ENCODE measurements at places on chromosomes 1 and 21.

GRCh38 chr1:244106837-244107493 lies 55.9 kb downstream of the ZBTB18 start:
- DNase-seq, result no peak

DNA sequence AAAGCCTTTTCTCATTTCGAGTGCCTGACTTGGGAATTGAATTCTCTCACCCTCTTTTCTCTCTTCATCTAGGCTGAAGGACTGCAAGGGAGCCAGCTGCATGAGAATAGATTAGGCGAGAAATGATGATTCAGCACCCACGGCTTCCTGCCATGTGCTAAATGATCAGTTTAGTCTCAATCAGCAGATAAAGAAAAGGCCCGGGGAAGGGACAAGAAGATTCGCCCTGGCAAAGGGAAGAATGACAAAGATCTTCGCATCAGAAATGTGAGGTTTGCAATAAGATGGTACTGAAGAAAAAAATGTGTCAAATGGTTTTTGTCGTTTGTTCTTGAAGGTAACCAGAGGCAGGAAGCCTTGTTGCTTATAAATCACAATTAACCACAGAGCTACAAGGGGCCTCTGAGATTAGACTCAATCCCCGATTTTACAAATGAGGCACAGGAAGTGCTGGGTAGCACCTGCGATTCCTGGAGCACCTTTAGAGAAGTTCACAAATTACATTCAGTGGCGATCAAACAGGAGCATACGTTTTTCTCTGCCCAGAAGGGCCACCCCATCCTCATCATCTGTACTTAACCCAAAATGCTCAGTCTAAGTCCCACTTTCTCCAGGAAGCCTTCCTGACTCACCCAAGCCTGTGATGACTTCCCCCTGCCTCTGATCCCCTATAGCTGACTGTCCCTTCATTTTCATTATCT lies 183.4 kb downstream of the ZNF281 start:
- peak; percentile 11 for DNase-seq

- DNase-seq, result peak; percentile 83
Measured at GRCh38 chr1:51296383-51297357, 33.7 kb downstream of the TTC39A start.

DNA sequence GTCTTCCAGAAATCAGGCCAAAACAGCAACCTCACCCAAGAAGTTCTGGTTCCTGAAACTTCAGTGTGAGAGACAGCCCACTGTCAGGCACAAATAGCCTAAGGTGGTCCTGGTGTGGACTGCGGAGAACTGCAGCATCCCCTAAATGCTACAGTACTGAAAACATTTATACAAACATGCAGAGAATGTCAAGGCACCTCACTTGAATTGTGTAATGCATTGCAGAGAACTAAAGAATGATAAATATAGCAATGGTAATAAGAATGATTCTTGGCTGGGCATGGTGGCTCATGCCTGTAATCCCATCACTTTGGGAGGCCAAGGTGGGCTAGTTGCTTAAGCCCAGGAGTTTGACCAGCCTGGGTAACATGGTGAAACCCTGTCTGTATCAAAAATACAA lies 138.6 kb downstream of the TIAM1 start:
- no peak for DNase-seq

- DNase-seq, result peak; percentile 55
Measured at GRCh38 chr21:38352536-38353219, 95.9 kb downstream of the KCNJ15 start.

GRCh38 chr1:159927849-159928431 lies 2.6 kb upstream of the TAGLN2 start:
- no peak for DNase-seq

DNA sequence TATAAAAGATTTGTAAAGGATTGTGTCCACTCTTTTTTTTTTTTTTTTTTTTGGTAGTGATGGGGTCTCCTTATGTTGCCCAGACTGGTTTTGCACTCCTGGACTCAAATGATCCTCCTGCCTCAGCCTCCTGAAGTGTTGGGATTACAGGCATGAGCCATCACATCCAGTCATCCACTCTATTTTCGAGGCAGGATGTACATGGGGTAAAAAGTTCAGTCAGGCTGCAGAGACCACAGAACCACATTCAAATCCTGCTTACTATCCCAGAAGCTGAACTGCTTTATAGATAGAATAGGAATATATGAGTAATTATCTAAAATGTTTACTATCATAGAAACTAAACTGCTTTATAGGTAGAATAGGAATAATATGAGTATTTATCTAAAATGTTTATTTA lies 26.0 kb upstream of the KCNK2 start:
- DNase-seq, result no peak
